ENCODE measurements at places on chromosomes 5 and 9. TPM values are rescaled to one million over a fixed set of nuclear protein-coding genes. Genes with fewer than 3 reads are reported as not detected.
A peak's percentile ranks its signal among the peaks of the same experiment; 100 is the strongest.

DNA sequence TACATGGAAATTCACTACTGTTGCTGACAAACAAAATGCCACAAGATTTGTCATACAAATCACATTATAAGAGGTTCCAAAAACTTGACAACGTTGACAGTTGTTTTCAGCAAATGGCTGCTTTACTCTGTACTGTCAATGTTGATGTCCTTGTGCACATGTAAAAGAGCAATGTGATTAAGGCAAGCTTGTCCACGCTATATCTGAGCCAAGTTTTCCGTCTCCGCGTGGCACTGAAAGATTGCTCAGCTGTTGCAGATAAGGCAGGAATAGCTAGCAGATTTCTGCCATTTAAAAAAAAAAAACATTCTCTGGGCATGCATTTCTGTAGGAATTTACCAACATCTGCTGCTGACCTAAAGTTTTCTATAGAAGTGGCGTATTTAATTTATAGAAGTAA, 46.4 kb upstream of the MEF2C start:
- no peak for DNase-seq

DNA sequence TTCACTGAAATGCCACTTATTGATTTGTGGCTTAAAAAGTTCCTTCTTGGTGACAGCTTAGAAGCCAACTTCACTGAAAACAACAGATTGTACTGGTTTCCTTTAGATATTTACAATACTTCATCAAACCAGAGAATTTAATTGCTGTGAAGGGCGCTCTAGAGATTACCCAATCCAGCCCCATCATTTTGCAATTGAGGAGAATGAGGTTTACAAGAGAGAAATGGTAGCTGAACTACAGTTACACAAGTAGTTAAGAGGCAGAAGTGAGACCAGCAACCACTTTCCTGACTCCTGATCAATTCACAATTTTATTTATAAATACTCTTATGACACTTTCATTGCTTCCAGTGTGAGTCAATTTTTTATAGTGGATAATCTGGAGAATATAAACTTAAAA, 103.5 kb upstream of the APC start:
- no peak for DNase-seq

Gene BTNL3
- total RNA-seq: not detected

GRCh38 chr5:136374638-136375037, 9.3 kb upstream of the TRPC7 start:
- DNase-seq: no peak

- no peak for DNase-seq
Measured at GRCh38 chr5:127589309-127590030, 59.4 kb upstream of the CTXN3 start.

- DNase-seq: no peak
Measured at GRCh38 chr5:57455511-57456455, 26.8 kb downstream of the ACTBL2 start.

DNA sequence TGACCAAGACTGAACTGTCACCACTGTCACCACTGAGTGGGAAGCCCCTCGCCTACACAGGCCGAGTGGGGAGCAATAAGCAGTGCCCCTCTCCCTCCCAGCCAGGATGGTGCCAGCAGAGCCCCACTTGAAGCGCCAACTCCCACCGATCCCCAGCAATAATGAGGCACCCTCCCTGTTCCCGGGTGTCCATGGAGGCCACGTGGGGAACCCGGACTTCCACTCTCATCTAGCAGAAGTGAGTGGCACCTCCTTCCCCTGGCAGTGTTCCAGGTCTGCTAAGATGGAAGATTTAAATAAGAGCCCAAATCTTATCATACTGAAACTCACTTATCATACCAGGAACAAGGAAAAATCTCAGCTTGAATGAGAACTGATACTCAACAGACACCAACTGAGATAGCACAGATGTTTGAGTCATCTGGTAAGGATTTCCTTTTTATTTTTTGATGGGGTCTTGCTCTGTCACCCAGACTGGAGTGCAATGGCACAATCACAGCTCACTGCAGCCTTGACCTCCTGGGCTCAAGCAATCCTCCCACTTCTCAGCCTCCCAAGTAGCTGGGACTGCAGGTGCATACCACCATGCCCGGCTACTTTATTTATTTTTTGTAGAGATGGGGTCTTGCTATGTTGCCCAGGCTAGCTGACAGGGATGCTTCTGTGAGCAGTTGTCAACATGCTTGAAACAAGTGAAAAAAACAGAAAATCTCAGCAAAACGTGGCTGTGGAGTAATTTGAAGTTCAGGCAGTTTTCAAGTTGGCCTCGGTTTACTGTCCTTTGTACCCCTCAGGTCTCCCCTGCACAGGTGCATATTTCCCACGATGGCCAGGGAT, 29.6 kb upstream of the ASS1 start:
- DNase-seq: no peak

GRCh38 chr5:100840789-100841188, 62.3 kb downstream of the ST8SIA4 start:
- no peak for DNase-seq

DNA sequence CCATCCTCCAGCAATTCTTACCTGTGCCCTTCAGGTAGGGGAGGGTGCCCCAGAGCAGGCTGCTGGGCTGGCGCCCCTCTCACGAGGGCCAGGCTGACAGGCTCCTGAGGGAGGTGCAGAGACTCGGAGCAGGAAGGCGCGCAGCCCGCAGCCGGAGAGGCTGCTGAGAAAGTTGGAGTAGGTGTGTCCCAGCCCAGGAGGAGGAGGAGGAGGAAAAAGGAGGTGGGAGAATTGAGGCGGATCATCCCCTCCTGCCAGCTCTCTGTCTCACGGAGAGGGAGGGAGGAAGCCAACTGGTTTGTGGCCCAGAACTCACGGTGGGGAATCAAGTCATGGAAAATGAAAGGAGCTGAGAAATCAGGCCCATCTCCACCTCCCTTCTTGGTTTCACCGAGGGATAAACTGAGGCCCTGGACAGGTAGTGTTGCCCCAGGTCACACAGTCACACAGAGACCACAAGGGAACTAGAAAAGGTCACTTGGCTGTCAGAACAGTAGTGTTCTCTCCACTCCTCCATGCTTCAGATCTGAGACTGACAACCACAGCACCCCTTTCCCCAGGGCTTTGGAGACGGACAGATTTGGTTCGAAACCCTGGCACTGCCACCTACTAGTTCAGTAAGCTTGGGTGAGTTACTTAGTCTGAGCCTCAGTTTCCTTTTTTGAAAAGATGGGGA, at the start of gene FAT2:
FAT2 (minus strand) TSS at position 188 of the 676 bp plus-strand sequence. CDS start 22,400 bp downstream, outside the sequence.
- DNase-seq: no peak

GRCh38 chr5:127988146-127988760, 95.3 kb upstream of the SLC12A2 start:
- peak; percentile 81 for DNase-seq

GRCh38 chr9:96360976-96361375, 22.5 kb downstream of the SLC35D2 start:
- no peak for DNase-seq

DNA sequence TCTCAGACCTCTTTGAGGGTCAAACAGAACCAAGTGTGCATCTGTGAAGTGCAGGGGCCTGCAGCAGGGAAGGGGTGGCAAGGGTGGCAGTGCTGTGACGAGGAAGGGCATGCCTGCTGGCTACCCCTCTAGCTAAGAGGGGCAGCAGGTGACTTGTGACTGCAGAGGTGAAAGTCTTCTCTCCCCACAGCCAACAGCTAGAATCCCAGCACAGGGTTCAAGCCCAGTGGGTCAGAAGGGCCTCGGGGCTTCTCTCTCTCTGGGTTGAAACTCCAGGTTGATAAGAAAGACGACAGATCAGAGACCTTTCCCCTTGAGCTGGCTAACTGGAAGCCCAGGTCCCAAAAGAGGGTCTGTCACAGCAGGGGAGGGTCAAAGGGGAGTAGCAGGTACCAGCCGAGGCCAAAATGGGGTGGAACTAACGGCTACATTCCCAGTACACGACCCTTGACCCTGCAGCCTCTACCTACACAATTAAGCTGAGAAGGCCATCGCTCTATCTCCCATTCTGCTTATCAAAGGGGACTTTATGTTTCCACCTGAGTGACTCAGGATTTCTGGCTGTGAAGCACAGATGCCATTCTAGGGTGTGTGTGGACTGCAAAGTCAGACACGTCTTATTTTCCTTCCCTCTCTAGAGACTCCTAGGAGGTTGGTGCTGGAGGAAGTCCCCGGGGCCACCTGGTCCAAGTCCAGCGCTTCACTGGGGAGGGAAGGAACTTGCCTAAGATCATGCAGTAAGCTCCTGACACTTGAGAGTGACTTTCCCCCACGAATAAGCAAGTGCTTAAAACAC, 14.6 kb downstream of the ANKS6 start:
- DNase-seq: no peak

GRCh38 chr5:67426961-67427849, 230.6 kb upstream of the CD180 start:
- DNase-seq: no peak

GRCh38 chr9:113368982-113369854, 7.6 kb downstream of the HDHD3 start:
- DNase-seq: no peak

GRCh38 chr9:94005272-94005901, 50.2 kb upstream of the BARX1 start:
- peak; percentile 21 for DNase-seq

DNA sequence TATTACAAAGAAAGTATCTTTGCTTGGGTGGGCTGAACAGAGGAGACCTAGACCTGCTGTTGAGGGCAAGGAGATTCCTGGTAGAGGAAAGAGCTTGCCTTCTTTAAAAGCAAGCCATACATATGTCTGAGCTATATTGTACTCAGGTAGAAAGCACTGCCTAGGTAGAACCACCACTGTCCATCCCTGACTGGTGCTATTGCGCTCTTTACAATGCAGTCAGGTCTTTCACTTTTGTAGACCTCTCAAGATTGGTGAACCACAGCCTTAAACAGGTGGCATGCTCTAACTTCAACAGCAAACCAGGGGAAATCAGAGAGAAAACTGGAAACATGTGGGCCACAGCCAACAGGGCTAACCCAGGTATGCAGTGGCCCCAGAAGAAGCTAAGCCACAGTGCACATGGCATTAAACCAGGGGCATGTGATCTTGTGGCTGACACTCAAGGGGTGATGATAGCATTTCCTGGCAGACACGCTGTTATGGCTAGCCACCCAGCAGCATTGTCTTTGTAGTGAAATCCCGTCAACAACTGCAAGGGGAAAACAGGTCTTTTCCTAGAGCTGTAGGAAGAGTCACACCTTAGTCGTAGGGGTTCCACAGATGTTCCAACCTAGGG, 253.9 kb upstream of the PCSK5 start:
- no peak for DNase-seq

Gene ENTREP1
- total RNA-seq: 0.51 TPM

DNA sequence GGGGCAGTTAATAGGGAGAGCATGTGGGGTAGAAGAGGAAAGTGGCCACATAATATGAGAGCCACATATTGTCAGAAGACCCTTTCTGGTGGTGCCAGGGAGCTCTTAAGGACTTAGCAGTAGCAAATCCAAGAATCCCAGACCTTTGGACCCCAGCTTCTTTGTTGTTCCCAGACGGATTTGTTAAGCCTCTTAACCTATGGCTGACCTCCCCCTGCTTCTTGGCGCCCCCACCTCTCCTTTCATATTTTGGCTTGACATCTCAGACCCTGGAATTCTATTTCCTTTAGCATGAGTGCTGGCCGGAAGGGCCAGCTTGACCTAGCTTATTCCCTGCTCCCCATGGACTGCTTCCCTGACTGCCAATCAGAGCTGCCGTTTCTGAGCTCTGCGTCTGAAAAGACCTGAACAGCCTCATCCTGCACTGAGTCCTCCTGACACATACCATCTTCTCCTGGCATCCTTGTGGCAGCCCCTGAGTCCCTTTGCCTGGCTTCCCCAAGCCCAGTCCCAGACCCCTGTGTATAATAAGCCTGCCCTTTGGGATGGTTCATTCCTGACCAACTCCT, 116.3 kb downstream of the PRKACG start:
- DNase-seq: no peak

Gene CAMK4
- total RNA-seq: 28.0 TPM

DNA sequence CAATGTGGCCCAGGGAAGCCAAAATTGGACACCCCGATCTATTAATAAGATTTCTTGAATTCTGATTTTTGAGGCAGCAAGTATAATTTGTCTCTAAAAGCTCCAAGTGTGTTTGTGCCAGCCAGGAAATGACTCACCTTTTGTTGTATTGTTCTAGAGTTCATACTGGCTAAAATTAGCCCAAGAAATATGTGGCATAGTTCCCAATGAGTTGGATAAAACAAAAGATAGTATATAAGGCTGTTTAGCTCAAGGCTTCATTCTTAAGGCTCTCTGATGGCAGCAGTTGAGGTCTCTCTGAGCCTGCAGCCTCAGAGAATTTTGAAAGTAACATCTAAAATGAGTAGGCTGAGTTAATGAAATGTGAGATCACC, 21.6 kb downstream of the HMGXB3 start:
- peak; percentile 91 for DNase-seq

DNA sequence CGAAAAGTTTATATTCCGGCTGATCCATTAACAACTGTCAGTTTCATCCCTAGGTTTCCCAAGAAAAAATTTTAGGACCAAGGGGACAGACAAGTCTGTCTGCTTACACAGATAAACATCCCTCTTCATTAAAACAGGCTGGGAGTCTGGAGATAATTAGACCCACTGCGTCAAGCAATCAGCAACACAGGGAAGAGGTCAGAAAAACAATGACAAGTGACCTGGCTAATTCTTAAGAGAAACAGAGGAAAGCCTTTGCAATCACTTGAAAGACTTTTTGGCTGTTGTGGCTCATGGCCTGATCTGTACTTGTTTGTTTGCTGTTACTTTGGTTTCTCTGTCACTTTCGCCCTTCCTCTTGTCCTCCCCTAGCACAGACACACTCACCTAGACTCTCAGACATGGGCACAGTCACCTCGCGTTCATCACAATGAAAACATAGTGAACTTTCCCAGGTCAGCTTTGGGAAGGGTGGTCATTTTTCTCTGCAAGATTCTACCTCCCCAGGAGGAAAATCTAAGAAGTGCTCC, 2.9 kb upstream of the CCDC192 start:
- DNase-seq: no peak

Gene GHR
- total RNA-seq: 0.56 TPM

DNA sequence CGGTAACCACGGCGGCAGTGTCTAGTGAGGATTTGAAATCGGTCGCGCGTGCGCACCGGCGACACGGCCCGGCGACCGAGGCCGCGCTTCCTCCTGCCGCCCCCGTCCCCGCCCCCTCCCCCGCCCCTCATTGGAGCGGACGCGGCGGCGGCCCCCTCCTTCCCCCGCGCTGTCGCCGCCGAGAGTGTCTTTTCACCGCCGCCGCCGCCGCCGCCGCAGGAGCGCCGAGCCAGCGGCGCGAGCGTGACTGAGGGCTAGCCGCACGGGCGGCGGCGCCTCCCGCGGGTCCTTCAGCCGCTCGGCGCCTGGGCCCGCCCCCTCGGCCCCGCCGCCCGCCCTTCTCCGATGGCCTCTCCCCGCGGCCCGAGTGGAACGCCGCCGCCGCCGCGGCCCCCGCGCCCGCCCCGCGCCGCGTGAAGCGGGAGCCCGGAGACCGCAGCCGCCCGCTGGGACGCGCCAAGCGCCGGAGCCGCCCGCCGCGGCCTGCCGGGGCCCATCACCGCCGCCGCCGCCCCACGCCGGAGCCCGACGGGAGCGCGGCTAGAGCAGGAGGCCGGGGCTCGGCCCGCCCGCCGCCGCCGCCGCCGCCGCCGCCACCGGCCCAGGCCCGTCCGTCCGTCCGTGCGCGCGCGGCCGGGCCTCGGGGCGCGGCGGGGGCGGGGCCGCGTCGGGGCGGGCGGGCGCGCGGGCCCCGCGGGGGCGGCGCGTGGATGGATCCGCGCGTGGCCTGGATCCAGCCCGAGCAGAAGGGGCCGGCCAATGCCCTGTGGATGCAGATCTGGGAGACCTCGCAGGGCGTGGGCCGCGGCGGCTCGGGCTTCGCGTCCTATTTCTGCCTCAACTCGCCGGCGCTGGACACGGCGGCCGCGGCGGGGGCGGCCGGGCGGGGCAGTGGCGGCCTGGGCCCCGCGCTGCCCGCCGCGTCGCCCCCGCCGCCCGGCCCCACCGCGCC, at the start of gene TENT4A:
TENT4A (plus strand) TSS at position 159 of the 952 bp plus-strand sequence; CDS start at position 711, 552 bp downstream.
- no peak for DNase-seq

GRCh38 chr9:114899461-114899860, 30.9 kb downstream of the TNFSF8 start:
- DNase-seq: no peak

All from HT1080 (cell line).